ENCODE measurements at places on chromosomes 2 and 18.

- no peak for DNase-seq
Measured at GRCh38 chr2:234368861-234369261, 128.0 kb downstream of the ARL4C start.

- no peak for DNase-seq
Measured at GRCh38 chr2:97707362-97708047, 5.9 kb upstream of the ZAP70 start.

DNA sequence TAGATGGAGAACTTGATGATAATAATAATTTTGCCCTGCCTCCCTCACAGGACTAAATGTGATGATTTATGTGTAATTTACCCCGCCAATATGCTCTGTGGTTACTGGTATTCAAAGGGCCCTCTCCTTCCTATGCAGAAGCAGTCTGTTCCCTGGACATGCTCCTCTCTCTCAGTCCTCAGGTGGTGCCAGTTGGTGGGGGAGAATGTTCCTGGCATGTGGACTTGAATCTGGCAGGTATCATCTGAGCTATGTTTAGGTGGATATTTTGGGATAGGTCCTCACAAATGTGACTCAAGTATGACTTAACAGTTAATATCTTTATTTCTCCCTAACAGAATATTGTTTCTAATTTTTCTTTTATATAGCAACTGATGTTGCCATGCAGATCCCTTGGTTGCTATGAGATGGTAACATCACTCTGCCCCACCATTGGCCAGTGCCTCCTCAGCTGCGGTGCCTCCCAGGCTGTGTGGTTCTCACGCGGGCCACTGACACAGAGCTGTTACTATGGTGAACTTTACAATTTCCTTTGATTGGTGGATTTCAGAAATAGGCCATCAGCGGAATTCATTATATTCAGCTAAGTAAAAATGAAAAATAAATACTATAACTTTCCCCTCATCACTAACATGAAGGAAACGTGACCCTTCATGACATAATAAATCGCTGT is 106.7 kb upstream of the PELI1 start:
- no peak for DNase-seq

DNA sequence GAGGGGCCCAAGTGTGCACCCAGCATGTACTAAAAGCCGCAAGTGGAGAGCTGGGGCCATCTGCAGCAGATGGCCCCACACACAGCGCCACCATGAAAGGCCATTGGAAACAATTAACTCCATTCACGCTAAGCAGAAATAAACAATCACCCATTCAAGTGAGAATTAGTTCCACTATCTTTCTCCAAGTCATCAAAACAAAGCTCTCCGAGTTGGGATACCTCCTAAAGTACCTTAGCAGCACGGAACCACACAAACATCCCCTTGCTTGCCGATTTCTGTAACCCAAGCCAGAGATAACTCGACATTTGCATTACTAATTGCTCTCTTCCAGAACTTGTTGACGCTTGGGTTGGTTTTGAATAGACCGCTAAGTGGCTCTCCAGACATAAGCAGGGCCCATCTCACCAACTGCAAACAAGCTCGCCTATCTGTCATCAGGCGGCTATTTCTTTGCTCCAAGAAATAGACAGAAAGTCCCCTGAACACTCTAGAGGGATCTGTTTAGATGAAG is 840.6 kb upstream of the SALL3 start:
- no peak for DNase-seq

DNA sequence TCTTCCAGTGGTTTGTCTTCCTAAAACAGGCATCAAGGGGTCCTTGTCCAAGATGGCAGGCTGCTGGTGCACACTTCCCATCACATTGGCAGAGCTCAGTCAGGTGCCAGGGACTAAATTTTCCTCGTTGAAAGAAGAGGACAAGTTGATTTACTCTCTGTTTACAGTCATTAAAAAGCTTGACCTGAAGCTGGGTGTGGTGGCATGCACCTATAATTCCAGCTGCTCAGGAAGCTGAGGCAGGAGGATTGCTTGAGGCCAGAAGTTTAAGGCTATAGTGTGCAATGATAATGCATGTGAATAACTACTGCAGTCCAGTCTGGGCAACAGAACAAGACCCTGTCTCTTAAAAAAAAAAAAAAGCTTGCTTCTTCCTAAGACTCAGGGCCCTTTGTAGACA is 3.6 kb upstream of the PLB1 start:
- no peak for DNase-seq

- DNase-seq: no peak
Measured at GRCh38 chr2:74138600-74139323, 8.9 kb downstream of the BOLA3 start.

GRCh38 chr2:182503886-182504285 is 77.0 kb upstream of the PDE1A start:
- no peak for DNase-seq

DNA sequence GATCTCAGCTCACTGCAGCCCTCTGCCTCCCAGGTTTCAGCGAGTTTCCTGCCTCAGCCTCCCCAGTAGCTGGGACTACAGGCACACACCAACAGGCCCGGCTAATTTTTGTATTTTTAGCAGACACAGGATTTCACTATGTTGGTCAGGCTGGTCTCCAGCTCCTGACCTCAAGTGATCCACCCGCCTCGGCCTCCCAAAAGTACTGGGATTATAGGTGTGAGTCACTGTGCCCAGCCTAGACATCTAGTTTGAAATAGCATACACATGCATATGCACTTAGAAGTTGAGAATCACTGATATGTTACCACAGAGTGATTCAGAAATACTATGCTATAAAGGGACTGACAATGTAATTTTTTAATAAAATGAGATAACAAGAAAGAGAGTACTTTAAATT is 69.8 kb upstream of the CDKL4 start:
- DNase-seq: no peak

DNA sequence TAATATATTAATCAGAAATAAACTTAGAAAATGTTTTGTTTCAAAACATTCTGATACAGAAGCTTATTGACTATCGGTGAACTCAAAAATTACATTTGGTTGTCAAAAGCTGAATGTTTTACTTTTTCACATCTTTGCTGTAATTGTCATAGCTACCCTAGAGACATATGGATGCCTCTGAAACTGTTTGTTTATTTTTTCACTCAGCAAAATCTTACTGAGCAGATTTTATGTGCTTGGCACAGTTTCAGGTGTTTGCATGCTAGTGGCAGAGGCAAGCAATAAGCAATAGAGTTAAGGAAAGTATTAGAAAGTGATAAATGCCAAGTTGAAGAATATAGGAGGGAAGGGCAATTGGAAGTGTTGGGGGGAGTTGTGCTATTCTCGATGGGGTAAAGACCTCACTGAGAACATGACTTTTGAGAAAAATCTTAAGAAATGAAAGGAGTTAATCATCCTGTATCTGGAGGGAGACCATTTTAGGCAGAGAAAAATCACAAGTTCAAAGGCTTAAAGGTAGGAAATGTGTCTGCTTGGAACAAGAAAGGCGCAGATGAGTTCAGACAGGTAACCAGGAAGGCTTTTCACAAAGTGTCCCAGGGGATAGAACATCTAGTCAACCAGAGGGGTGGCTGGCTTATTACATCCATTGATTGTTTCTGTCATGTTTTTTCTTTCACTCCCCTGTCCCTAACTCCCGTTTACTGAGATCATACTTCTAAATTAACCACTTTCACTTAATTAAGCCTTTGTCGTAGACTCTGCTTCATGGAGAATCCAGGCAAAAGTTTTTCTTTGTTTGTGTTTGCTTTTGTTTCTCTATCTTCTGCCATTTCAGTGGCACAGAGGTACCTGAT is 27.2 kb upstream of the COBLL1 start:
- no peak for DNase-seq

DNA sequence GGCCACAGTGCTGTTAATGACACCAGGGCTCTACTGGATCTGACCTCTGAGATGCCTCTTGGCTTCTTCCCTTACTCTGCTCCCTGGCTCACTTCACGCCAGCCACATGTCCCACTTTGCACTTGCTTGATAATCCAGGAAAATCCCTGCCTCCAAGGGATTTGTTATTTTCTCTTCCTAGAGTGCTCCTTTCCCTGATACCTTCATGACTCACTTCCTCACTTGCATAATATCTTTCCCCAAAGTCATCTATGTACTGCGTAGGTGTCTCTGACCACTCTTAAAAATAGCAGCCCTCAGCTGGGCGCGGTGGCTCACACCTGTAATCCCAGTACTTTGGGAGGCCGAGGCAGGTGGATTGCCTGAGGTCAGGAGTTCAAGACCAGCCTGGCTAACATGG is 572.3 kb downstream of the PLCL1 start:
- DNase-seq: no peak

- DNase-seq: no peak
Measured at GRCh38 chr2:25977768-25978167, 4.5 kb downstream of the KIF3C start.

- no peak for DNase-seq
Measured at GRCh38 chr2:55247025-55247424, 14.5 kb downstream of the RPS27A start.

DNA sequence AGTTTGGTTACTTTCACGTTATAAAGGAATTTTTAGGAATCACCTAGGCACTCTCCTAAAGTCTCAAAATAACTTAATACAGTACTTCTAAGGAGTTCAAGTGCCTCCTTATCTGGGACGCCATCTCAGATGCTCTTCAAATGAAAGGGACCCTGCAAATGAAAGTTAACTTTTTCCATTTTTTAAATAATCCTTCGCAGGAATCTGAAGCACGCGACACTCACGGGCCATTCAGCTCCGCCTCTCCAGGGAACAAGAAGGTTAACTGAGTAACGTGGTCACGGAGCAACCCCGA is 537 bp upstream of the ZC3H15 start:
- no peak for DNase-seq

DNA sequence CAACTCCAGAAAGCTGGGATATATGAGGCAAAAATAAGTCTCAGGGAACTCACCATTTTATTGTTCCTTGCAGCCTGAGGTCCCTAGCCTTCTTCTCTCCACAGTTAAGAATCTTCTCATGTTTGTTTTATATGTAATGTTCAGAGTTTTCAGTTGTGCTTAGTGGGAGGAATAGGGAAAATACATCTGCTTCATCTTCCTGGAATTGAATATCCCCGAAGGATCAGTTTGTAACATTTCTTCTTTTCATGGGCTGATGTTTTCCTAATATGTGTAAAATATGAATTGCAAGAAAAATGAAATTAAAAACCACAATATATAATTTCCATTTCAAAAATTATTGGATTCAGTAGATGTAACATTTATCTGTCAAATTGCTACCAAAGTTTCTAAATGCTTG is 8.0 kb downstream of the GALNT1 start:
- DNase-seq: no peak

GRCh38 chr2:33207151-33207740 is 260.5 kb downstream of the LTBP1 start:
- DNase-seq: no peak

DNA sequence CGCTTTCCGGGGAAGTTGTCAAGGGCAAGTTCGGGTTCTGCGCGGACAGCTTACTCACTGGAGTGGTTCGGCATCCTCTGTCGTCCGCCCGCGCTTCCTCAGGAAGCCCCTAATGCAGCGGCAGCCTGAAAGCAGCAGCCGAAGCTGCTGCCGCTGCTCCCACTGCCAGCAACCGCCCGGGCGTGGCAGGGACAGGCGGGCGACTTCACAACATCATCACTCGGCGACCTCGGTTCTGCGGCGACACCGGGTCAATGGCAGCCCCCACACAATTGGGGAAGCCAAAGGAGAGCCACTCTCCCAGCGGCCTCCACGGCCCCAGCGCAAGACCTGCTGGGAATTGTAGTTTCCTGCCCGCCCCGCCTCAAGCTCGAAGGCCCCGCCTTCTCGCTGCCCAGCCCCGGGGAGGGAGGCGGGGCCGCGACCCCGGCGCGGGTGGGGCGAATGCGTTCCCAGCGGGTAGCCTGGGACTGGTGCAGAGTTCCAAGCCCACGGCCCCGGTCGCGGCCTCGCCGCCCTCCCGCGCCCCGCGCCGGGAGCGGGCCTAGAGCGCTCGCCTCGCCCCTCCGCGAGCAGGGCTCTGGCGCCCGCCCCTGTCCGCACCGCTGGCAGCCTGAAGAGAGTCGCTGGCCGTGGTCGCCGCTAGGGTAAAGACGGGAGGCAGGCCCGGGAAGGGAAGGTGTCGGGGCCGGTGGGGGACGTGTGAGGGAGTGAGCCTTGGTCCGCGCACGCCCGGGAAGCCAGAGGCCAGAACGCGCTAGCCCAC is at the start of the genes STRADB and TRAK2:
Gene STRADB, plus strand, starts transcription at position 449 of the 766 bp plus-strand sequence. CDS start 3,101 bp downstream, outside the sequence.
Gene TRAK2, minus strand, starts transcription at position 167 of the 766 bp plus-strand sequence. CDS start 30,951 bp downstream, outside the sequence.
- peak; percentile 97 for DNase-seq

- no peak for DNase-seq
Measured at GRCh38 chr2:54818226-54818625, 94.8 kb downstream of the EML6 start.

- no peak for DNase-seq
Measured at GRCh38 chr2:46535360-46535759, 56.0 kb downstream of the TMEM247 start.

DNA sequence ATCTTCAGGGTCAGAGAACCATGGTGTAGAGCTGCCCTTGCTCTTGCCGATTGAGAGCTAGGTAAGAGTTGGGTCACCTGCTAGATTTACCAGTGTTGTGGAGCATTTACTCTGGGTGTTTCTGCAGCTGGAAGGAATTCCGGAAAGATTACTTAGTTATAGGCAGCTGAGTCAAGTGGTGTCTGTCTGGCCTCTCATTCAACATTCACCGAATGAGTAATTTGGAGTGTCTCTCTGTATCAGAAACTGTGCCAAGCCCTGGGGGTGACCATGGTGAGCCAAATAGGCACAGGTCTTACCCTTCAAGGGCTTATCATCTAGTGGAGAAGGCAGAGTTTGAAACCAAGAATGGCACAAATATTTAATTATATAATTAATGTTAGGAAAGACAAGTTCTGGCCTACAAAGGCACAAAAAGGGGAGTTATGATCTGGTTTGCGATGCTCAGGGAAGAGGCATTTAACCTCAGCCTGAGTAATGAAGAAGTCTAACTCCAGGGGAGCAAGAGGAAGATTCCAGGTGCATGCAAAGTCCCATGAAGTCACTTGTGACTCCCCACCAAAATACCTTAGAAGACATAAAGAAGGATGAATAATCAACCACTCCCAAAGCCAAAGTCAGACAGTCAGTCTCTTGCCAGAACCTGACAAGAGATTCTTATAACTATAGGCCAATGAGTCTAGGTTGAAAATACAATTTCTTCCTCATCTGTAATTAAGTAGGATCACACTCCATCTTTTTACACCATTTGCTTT is 12.5 kb downstream of the SETBP1 start:
- no peak for DNase-seq

GRCh38 chr2:182415771-182416170 is 11.1 kb downstream of the PDE1A start:
- DNase-seq: no peak

DNA sequence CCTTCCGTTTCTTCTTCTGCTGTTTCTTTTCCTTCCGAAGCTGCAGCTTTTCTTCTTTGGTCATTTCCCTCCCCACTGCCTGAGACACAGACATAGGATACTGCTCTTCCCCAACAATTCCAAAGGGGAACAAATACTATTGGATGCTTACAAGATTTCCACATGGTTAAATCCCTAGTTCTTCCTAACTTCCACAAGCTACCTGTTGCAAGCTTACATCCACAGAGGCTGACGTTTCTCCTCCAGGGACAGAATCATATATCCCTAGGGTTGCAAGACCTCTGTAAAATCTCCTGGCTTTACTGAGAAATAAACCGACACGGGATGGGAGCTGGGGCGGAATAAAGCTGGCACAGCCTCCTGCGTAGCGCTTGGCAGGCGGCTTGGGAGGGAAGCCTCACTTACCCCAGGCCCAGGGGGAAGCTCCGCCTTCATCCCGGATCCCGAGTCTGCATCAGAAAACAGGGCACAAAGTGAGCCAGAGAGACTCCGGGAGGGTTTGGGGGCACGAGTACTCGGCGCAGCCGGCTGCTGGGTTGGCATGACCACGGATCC is 590 bp downstream of the EIF2B4 start:
- DNase-seq: no peak

All from Karpas-422 (cell line).